ENCODE measurements at places on chromosomes 5 and 9.

DNA sequence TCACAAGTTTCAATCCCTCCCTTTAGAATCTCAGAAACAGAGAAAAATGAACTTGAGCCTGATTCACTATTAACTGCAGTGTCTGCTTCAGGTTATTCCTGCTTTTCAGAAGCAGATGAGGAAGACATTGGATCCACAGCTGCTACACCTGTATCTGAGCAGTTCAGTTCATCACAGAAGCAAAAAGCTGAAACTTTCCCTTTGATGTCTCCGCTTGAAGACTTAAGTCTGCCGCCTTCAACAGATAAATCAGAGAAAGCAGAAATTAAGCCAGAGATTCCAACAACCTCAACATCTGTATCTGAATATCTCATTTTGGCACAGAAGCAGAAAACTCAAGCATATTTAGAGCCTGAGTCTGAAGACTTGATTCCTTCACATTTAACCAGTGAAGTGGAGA, 42.1 kb downstream of the CMYA5 start:
- DNase-seq: no peak

DNA sequence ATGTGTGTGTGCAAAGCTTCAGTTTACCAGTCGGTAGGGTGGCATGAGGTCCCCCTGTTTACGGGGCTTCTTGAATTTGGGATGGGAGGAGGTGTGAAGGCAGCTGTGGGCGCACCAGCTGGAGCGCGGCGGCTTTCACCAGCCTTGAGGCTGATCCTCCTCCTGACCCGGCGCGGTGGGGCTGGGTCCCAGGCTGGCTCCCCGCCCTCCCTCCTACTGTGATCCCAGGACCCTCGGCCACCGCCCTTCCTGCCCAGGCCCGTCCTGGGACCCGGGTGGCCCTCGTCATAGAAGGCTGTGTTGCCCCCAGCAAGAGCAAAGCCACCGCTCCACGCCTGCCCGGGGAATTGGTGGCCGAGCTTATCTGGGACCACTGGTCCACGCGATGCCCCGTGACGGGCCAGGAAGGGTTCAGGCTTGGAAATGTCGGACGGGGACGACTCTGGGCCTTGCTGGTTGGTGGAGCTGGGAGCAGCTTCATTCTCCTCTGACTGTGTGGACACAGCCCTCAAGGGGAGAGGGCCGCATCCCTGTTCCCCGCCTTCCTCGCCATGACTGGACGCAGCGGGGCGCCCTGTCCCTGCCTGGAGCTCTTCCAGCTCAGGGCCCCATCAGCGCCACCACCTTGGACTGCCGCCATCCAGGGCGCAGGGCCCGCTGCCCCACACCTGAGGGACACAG, 271.1 kb upstream of the IRX1 start:
- no peak for DNase-seq

DNA sequence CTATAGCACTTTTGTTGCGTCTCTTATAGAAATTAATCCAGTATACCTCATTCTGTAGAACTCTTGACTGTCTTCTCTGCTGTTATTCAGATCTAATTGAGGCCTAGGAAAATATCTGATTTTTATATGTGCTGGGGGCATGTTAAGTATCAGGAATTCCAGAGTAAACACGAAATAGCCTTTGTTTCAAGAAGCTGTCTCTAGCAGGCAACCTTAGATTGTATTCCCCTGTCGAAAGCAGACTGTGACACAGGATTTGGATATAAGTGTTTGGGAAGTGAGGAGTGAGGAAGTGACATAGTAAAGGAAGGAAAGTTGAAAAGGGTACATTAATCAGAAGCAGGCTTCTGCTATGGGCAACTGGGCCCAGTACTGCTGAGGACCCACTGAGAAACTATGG, 72.1 kb upstream of the RASA1 start:
- no peak for DNase-seq

DNA sequence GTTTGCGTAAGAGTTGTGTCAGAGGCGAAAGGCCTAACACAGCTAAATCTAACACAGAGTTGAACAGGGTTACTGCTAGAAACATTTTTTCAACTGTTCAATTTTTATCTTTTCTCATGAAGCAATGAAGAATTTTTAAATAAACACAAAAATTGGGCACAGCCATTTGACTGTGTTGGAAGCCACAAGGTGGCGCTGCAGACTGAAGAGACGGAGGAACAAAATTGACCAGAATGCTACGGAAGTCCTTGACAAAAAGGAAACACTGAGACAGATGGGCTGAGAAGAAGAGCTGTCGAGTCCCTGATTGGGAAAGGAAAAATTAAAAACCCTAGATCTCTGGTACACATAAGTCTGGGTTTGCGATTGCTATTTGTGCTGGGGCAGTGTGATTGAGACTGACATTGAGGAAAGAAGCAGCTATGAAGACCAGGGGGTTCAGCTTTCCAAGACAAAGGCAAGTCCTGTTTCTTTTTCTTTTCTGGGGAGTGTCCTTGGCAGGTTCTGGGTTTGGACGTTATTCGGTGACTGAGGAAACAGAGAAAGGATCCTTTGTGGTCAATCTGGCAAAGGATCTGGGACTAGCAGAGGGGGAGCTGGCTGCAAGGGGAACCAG, at the start of gene PCDHB9:
TSS of gene PCDHB9 (plus strand) at position 265 of the 616 bp plus-strand sequence. CDS start at position 423, 158 bp downstream.
- DNase-seq: no peak

DNA sequence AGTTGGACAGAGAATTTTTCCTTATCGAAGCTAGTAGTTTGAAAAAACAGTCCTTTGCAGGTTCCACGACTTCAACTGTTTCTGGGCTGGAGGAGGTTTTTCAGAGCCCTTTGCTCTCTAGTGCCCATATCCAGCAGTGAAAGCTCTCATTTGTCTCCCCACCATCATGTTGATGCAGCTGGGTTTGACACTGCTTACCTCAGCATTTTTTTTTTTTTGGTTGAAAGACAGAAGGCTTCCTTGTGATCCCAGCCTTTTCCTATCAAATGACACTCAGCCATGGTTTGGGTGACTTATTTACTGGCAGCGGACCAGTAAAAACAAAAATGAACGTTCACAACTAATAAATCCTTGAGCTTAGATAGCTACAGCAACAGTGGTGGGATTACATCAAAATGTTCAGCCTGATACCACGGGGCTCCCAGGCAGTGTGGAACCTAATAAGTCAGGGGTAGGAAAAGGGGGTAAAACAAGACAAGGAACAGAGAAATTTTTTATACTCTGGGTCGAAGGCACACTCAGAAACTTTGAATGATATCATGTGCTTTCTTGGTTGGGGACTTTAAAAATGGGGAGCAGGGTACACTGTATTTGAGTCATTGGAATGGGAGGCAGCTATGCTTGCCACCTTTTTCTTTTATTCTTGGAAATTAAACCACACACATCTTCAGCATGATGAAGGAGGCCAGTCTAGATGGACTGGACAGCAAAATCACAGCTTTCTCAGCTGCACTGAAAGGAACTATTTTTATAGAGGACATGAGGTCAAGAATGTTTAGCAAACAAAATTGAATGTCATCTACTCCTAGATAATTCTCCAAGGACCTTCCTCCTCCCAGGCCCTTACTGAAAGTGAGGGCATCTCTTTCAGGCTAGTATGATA, 308.9 kb upstream of the MPDZ start:
- DNase-seq: peak; percentile 92

DNA sequence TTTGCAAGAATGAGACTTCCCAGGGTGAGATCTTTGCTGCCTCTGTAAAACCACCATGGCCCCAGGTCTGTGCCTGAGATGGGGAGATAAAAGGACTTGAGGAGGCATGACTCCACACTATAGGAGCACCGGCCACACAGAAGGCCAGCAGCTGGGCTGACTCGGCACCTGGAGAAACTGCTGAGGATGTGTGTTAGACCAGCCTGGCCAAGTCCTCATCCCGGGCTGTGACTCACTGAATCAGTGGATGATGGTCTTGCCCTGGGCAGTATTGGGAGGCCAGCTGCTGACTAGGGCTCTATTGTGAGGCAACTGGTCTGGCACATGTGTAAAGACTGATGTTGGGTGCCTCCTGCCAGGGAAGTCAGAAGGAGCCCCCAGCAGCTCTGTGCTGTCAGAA, 286.2 kb downstream of the ACTL7B start:
- DNase-seq: no peak

- peak; percentile 99 for DNase-seq
Measured at GRCh38 chr9:14532456-14533115, 160.6 kb downstream of the ZDHHC21 start.

DNA sequence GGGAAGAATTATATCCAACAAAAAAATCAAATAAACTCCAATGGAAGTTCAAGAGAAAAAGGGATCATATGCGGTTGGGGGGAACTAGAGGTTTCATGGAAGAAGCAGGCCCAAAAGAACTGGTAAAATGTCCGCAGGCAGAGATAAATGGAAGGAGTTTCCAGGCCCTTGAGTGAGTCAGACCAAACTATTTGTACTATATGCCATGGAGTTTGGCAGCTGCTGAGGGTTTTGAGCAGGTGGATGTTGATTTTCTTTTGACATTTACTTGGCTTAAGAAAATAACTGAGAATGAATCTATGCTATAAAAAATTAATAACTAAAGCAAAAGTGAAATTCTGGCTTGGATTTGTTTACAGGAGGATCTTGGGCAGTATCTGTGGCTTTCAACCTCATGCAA, 33.7 kb downstream of the MINAR2 start:
- DNase-seq: peak; percentile 74

GRCh38 chr5:68409259-68409658, 193.7 kb downstream of the PIK3R1 start:
- DNase-seq: no peak

DNA sequence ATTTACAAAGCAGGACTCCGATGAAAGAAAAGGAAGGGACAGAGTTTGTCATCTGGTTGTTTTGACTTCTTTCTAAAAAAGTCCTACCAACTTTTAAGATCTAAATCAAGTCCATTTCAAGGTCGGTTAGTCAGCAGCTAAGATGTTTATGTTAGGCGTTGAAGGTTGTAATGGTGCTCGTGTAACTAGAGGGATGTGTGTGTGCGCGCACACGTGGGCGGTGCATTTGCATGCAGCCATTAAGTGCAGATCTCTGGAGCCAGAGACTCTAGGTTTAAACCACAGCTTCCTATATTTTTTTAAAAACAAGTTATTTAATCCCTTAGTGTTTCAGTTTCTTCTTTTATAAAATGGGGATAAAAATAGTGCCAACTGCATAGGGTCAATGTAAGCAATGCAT, 77.0 kb upstream of the SMIM32 start:
- DNase-seq: no peak

GRCh38 chr5:122145906-122146305, 16.6 kb downstream of the ZNF474 start:
- DNase-seq: no peak

GRCh38 chr5:95818181-95819147, 4.1 kb downstream of the GLRX start:
- DNase-seq: no peak

- no peak for DNase-seq
Measured at GRCh38 chr5:122377026-122377425, 65.0 kb downstream of the SNCAIP start.

DNA sequence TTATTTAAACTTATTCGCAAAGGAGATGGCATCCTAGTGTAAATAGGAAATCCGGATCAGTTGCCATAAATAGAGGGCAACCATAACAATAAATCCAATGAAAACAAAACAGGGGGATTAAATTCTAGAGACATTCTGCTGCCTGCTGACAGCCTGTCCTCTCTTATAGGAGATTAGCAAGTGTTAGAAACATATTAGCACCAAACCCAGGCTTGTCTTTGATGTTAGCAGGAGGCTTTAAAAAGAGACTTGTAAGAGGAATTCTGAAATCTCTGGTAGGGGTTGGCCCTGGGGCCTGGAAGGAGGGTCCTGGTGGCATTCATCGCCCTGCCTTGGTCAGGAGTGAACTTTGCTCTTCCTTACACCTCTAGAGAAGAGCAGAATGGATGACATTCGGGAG, 21.6 kb downstream of the NDST1 start:
- no peak for DNase-seq

GRCh38 chr5:73378765-73379164, 69.8 kb downstream of the FOXD1 start:
- DNase-seq: no peak

DNA sequence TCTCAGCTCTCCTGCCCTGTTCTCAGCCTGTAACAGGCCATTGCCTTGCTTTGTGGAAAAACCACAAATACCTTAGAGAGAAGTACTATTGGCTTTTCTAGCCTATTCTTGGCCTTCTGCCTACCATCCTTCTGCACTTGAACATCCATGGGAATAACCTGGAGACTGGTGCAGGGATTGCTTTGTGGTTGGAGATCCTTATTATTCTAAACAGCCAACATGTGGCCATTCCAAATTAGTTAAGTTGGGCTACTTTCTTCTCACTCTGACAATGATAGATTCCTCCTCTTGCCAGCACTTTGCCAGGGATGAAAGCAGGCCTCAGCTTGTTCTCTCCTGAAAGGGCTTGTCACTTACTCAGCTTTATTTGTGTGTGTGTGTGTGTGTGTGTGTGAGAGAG, 240.4 kb downstream of the GLIS3 start:
- no peak for DNase-seq

- no peak for DNase-seq
Measured at GRCh38 chr9:133943781-133944745, 48.1 kb downstream of the VAV2 start.

DNA sequence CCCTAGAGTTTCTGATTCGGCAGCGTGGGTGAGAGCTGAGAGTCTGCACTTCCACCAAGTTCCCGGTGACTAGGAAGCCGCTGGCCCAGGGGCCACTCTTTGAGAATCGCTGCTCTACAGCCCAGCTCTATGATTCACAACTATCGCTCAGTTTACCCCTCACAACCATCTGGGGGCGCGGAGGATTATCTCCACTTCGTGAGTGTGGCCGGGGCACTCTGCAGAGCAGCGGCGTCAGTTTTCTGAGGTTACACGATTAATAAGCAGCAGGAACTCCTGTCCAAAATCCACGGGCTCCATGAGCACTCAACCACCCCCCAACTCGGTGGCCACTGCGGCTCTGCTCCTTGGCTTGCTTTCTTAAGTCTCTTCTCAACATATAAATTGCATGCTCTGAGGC, 19.3 kb downstream of the CORO2A start:
- no peak for DNase-seq

- peak; percentile 44 for DNase-seq
Measured at GRCh38 chr5:171494452-171495121, 75.1 kb downstream of the FGF18 start.

- DNase-seq: no peak
Measured at GRCh38 chr9:81397481-81398381, 291.6 kb downstream of the TLE1 start.

DNA sequence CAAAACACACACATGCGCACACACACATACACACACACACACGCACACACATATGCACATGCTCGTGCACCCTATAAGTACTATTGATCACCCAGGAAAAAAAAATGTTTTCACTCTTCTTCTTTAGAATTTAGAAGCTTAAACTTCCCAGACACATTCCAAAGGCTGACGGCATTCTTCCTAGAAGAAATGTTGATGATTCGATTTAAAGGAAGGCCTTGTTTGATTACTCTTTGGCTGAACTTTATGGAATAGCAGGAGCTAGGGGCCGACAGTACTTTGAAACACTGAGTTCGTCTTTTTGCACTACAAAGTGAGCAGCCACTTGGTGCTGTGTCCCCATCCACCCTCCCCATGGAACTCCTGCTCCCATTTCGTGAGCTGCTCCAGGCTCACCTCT, 113.2 kb downstream of the EGFLAM start:
- DNase-seq: no peak

GRCh38 chr9:73152953-73153352, 1.3 kb downstream of the ANXA1 start:
- no peak for DNase-seq

Data from NCI-H446 treated with DMSO at 0.1 percent for 48 hours (cell line).